ENCODE measurements at places on chromosomes 2 and 18. TPM values are rescaled to one million over a fixed set of nuclear protein-coding genes. Genes with fewer than 3 reads are reported as not detected.

GRCh38 chr2:98948956-98949739 lies 13.1 kb upstream of the CRACDL start:
- no peak for DNase-seq

DNA sequence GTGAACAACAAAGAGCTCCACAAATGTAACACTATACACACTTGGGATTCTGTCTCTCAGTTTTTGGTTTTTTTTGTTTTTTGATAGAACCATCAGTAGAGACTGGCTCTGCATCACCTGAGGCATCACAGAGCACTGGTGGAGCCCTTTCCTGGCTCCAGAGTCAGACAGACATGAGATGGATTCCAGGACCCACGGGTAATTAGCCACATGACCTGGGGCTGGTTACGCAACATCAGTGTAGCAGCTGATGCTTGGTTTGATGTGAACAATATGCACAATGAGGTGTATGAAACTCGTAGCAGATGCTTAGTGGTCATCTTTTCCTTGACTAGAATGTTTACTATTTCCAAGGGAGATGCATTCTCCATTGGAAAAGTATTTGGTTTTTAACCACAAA lies 40.7 kb downstream of the CMPK2 start:
- DNase-seq = no peak

DNA sequence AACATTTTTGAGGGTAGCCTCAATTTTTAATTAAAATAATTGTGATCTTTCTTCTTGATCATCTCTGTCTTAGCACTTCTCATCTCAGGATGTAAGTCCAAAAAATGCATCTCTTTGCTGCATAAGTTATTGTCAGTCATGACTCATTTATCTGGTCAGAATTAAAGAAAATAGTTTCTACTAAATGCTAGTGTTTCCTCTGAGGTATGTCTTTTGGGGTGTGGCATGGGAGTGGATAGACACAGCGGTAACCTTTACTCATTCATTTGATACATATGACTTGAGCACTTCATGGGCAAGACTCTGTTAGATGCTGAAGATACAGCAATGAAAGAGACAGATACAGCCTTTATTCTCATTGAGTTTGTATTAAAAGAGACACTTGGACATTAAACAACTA lies 284.7 kb downstream of the IRS1 start:
- no peak for DNase-seq

The ZNG1B gene
- 23.0 TPM for total RNA-seq

DNA sequence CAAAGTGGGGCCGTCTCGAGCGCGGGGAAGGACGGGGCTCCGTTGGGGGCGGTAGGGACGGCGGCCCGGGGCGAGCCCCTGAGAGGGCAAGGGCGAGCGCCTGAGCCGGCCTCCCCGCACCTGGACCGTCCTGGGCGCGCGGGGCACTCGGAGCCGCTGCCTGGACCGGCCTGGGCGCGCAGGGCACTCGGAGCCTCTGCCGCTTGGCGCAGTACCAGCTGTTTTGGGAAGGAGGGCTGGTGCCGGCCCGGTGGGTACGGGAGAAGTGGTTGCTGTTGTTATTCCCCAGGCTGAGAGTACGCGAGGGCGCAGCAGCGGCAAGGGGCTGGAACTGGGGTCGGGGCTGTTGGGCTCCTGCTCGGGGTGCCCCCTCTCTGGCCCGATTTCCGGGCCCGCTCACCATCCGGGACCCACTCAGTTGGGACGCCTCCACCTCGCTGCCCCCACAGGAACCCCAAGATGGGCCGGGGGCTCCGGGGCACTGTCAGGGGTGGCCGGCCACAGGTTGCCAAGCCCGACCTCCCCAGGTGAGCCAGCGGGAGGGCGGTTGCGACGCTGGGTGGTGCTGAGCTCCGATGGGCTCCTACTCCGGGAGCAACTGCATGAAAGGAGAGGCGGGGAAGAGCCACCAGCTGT lies 579 bp downstream of the ARHGEF4 start:
- DNase-seq = no peak

- no peak for DNase-seq
These were observed 127.9 kb downstream of the PIEZO2 start for GRCh38 chr18:11021477-11021876.

The IL36A gene
- total RNA-seq = not detected

- DNase-seq = no peak
These were observed 21.6 kb downstream of the HPCAL1 start for GRCh38 chr2:10324095-10324832.

- no peak for DNase-seq
These were observed 91.7 kb upstream of the SEC11C start for GRCh38 chr18:59048048-59048363.

- no peak for DNase-seq
These were observed 79.6 kb upstream of the PKDCC start for GRCh38 chr2:41968182-41968578.

The CTAGE1 gene
- not detected for total RNA-seq

The PIEZO2 gene
- 4.8 TPM for total RNA-seq

DNA sequence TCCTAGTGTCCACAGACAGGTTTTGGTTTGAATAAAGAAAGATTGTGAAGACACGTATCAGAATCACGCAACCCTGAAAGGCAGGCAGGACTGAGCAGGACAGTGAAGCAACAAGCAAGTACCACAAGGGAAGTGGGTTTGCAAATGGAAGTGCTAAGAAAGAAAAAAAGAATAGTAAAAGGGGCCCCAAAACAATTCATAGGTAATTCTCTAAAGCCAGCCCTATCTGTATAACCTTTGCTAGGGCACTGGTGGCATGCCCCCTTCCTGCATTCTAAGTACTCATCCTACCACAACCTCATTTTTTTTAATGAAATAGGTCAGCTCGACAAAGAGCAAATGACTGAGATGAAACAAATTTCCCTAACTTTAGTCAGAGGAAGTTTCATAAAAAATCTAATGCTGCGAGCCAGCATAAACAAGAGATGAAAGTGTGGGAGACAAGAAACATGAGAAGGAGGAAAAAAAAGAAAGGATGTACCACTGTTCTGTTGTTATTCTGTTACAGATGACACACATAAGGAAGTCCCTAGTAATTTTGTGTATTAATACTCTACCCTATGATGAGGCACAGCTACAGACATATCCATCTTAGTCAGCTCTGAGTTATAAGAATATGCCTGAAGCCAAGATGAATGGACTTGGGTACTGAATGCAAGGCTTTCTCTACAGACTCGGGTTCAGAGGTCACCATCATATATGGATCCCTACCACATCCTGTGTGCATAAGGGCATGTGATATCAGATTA lies 32.2 kb downstream of the IKZF2 start:
- no peak for DNase-seq

GRCh38 chr18:53843763-53844162 lies 380.7 kb downstream of the MBD2 start:
- DNase-seq = no peak

- no peak for DNase-seq
These were observed 53.6 kb upstream of the PKDCC start for GRCh38 chr2:41994233-41994637.

The TXNDC2 gene
- 0.29 TPM for total RNA-seq

The GPR17 gene
- 0.10 TPM for total RNA-seq

DNA sequence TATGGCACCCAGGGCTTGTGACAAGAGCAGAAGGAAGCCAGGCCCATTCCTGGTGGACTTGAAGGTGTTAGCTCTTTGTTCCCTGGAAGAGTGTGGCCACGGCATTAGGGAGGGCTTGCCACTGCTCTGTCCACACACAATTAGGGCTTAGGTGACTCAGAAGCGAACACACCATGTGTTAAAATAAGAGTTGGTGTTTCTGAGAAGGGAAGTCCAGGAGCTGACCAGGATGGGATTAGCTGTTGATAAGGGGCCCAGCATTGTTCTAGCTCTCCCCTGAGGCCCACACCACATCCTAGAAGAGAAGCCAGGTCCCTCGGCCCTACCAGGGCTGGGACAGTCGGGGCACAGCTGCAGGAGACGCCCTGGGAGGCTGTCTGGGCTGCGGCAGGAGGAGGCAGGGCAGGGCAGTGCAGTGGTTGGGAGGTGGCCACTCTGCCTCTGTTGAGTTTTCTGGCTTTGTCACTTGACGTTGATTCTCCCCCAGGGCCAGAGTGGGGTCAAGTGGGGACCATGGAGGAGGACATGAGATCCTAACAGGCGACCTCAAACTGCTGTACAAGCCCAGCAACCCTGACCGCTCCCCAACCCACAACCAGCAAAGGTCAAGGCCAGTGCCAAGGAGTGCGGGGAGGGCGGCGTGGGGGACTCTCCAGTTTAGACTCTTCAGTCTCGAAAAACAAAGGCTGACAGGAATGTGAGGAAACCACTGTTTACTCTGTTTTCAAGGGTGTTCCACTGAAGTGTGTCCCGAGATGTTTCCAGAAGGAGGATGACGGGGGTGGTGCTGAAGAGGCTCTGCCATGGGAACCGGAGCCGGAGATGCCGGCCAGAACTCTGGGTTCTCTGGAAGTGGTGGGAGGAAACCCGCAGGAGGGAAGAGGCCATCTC lies 16.8 kb downstream of the GNLY start:
- no peak for DNase-seq

The MEP1B gene
- total RNA-seq = not detected

- DNase-seq = no peak
These were observed 33.8 kb upstream of the COPS8 start for GRCh38 chr2:237051861-237052260.

The ITSN2 gene
- 77.0 TPM for total RNA-seq

The STON1 gene
- total RNA-seq = 47.9 TPM

The TNFRSF11A gene
- total RNA-seq = 11.1 TPM

GRCh38 chr2:201148434-201148990 lies 32.5 kb downstream of the CFLAR start:
- no peak for DNase-seq

The TANC1 gene
- total RNA-seq = 35.1 TPM

DNA sequence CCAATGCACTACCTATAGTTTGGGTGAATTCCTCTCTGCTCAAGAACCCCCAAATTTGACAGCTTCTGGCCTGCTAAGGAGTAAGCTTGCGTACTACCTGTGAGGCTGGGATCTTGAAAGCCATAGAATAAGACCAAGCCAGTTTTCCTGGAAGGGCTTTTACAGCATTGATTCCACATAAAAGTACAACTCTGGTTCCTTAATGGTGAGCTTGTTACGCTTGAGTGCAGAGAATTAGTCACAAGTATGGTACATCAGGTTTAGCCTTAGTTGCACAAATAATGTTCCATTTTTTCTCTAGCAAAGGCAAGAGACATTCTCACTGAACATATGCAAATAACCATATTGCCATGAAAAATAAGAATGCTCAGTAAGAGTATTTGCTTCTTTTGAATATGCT lies 39.1 kb upstream of the STK39 start:
- no peak for DNase-seq

The DSG4 gene
- total RNA-seq = not detected

The FER1L5 gene
- total RNA-seq = 0.05 TPM

- DNase-seq = no peak
These were observed 61.2 kb downstream of the KCNE4 start for GRCh38 chr2:223113161-223113560.

GRCh38 chr2:104733226-104733943 lies 120.5 kb upstream of the POU3F3 start:
- DNase-seq = no peak

DNA sequence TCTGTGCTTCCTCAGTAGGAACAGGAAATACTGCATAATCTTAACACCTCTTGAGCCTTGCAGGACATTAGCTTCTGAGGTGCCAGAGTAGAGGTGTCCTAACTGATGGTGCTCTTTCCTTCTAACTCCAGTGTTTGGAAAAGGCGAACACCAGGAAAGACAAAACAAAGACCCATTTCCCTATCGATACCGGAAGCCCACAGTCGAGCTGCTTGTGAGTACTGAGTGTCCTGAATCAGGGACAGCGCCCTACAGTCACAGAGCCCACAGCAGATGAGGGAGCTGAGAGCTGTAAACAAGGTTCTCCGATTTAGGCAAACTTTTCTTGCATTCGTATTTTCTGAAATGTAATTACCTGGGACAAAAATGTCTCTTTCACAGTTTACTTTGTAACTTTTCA lies 50.7 kb downstream of the SLC14A2 start:
- DNase-seq = no peak

- no peak for DNase-seq
These were observed 2.9 kb upstream of the SNRNP200 start for GRCh38 chr2:96308248-96308647.

GRCh38 chr2:126736133-126736874 lies 80.3 kb downstream of the GYPC start:
- no peak for DNase-seq

DNA sequence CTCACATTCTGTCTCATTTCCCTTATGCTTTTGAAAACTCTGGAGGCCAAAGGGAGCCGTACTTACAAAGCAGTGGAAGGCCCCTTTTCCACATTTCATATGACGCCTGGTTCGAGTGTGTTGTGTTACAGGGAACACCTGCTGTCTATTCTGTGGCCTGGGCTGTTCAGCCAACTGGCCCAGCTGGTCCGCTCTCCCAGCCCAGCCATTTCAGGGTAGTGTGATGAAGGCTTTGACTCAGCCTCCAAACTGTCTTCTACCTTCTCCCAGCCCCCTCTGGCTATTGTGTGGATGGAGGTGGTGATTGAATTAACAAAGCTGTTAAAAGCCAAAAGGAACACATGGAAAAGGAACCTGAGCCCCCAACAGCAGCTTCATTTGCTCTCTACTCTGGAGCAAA lies 233.8 kb downstream of the ICOS start:
- no peak for DNase-seq

The FAP gene
- 54.8 TPM for total RNA-seq

DNA sequence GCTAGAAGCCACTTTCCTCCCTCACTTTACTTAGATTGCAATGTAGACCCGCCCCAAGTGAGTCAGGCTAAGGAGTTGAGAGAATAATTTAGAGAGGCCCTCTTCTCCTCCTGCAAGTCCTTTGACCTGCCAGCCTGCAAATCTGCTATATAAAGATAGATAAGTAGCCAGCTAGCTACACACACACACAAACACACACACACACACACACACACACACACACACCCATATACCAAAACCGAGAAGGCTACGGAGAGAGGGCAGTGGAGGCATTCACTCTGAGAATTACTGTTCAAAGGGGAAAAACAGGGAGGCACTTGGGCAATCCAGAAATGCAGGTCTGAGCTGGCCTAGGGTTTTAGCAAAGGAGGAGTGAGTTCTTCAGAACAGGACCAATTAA lies 23.0 kb upstream of the SMAD7 start:
- DNase-seq = no peak

The ABHD1 gene
- total RNA-seq = 0.48 TPM

DNA sequence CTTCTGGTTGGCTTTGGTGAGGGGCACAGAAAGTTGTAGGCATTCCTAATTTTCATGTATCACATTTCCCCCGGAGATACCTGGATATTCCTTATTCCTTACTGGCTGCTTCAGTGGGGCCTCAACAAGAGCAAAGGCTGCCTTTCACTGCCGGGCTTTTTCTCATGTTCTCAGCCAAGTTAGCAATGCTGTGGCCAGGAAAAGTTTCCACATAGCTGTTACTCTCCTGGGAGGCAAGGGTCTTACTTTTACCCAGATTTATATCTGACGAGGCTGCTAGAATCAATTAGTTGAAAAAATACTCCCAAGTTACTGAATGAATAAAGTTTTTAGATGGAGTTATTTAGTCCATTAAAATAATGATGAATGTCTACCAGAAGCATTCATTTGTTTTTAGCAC lies 230.5 kb downstream of the ZNF407 start:
- no peak for DNase-seq

DNA sequence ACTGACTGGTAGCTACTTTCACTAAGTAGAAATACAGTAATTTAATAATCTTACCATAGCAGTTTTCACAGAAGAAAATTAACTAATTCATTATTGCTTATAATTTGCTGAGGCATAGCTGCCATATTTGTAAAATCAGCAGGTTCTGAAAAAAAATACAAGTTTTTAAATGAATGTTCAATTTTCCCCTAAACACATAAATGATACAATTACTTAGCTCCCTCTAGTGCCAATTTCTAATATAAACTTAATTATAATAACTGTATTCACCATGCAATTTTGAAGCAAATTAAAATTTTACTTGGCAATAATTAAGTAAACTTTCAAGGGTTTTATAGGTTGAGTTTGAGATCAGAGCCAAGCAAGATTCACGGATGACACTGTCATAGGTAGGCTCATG lies 1321.6 kb upstream of the ACVR2A start:
- no peak for DNase-seq
